Astrocyte (in vitro differentiated cells and primary cell): ENCODE measurements at places on chromosomes 11 and 22.

- peak; percentile 50 for DNase-seq
Measured at GRCh38 chr11:11841723-11842420, at the start of gene USP47. TSS of gene USP47 (plus strand) at chr11:11841972. CDS start at chr11:11842186, 214 bp downstream.

- peak; percentile 58 for DNase-seq
Measured at GRCh38 chr22:38012604-38013072, 28.3 kb upstream of the SOX10 start.

- DNase-seq, result peak; percentile 64
Measured at GRCh38 chr22:21797444-21798221, 62.0 kb upstream of the YPEL1 start.

DNA sequence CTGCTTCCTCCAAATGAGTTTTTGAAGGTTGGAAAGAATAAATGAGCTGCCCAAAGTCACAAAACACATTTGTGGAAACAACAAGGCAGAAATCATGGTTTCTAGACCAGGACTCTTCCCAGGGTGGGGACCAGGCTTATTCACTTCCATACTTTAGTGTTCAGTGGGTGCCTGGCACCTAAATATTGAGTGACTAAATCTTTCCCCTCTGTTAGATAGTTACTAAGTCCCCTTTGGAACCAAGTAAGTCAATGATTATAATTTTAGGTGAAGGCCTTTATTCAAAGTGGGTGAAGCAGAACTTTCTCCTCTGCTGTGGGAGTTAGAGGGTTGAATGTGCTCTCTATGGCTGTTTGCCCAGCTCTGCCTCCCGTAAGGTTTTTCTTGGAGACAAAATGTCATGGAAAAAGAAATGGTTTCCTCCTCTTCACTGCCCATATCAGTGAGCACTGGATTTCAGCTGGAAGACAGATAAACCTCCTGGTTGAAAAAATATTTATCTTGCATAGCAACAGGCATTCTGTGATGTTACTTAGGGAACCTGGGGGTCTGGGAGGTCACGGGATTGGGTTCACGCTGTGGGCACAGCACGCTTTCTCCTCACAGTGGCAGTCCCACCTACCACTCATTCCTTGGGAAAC, 117.8 kb downstream of the CCDC81 start:
- no peak for DNase-seq

DNA sequence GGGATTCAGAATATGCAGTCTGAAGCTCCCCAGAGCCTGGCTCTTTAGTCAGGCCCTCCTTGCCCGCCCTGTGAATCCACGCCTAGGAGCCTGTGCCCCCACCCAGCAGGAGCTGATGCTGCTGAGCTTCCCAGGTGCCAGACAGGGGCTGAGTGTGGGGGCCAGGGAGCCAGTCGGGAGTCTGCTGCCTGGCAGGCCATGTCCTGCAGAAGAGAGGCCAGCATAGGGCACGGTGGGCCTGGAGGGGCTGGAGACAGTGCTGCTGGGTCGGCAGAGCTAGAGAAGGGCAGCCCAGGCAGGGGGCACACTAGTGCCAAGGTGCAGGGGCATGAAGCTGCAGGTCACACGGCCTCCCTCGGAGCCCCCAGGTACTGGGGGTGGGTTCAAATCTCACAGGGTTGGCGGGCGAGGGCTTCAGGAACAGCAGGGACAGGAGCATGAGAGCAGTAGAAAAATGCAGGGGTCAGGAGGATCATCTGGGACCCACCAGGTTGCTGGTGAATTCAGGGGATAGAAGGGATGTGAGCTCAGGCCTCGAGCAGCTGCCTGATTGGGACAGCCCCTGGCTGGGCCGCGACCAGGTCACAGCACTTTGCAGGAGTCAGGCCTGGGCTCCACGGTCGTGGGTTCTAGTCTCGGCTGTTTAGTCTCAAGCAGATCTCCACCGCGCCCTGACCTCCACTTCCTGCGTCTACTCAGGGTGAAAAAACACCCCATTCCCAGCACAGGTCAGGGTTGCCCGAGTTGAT, 4.1 kb upstream of the SEPTIN5 start:
- no peak for DNase-seq

GRCh38 chr11:34976496-34977088, 60.2 kb downstream of the PDHX start:
- peak; percentile 51 for DNase-seq

- peak; percentile 23 for DNase-seq
Measured at GRCh38 chr11:69915151-69915500, 95.9 kb upstream of the FGF3 start.

DNA sequence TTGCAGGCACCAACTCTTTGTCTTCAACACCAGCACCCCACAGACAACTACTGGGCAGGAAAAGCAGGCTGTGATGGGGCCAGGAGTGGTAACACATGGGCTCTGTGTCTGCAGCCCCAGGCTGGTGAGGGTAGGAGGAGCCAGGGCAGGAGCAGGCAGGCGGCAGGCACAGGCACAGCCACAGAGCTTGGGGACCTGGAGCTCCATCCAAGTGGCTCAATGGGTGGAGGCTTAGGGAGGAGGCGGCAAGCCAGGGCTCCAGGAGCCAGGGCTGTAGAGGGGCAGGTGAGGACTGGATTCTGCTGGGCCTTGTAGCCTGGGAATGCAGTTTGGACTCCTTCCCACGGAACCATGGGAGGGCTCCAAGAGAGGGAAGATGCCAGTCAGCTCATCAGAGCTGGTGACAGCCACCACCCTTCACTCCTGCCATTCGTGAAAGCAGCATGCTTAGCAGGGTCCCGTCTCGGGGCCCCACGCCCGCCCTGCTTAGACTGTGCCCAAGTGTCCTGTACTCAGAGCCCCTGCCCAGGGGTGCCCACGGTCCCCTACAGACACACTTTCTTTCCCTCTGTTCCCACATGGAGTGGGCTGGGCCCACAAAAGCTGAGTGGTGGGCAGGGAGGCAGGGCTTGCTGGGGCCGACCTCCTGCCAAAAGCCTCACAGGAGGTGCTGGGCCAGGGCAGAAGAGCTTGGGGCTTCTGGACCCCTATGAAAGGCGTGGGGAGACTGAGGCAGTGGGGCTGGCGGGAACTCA, 12.4 kb downstream of the TTC38 start:
- no peak for DNase-seq

GRCh38 chr11:122344215-122344614, 228.2 kb upstream of the BLID start:
- peak; percentile 99 for DNase-seq

DNA sequence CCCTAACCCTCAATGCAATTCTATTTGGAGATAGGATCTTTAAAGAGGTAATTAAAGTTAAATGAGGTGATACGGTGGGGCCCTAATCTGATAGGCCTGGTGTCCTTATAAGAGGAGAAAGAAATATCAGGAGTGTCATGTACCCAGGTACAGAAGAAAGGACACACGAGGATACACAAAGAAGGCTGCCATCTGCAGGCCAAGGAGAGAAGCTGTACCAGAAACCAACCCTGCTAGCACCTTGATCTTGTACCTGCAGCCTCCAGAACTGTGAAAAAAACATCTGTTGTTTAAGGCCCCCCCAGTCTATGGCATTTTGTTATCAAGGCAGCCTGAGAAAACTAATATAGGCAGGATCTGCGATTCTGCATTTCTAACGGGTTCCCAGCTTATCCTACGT, 44.2 kb downstream of the FBXO7 start:
- no peak for DNase-seq

DNA sequence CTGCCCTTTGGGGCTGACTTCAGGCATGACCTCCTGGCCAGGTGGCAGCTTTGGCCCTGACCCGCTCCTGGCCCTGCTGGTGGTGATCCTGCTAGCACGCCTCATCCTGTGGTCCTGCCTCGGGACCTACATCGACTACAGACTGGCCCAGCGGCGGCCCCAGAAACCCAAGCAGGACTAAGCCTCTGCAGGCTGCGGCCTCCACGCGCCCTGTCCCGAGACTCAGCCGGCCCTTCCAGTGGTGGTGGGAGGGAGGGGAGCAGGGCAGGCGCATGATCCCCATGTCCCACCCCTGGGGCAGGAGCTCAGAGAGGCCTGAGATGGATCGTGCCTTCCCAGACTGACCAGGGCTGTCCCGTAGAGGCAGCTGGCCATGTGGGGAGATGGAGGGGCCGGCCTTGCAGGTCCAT, 2.1 kb downstream of the SMIM38 start:
- DNase-seq, result no peak

DNA sequence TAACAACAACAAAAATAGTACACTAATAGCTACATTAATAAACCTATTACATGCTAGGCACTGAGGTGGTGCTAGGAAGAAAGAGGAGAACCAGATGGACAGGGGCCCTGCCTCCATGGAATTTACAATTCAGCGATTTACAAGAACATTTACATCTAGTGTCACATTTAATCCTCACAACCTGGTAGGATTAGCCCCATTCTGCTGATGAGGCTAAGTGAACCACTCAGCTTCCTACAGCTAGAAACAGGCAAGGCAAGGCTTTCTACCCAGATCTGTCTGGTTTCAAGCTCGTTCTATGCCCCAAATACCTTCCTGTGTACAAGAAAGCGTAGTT, 368.4 kb downstream of the BUD13 start:
- no peak for DNase-seq

DNA sequence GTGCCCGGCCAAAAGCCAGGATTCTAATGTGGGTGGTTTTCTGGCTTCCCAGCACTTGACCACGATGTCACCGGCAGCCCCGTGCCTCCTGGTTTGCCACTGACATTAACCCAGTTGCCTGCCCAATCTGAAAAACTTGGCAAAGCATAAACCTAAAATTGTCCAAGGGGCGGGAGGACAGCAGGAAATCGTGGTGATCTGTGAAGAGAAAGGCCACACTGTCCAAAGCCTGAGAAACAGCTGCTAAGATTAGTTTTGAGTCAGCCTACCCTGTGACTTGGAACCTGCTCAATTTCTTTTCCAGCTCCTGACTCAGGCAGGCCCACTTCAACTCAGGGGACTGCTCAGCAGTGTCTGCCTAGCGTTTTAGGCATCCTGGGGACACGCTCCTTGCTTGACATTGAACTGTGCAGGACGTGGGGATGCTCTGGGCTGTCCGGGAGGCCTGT, 8.2 kb upstream of the F2 start:
- DNase-seq, result peak; percentile 97

- peak; percentile 84 for DNase-seq
Measured at GRCh38 chr11:35579557-35580396, 38.5 kb upstream of the FJX1 start.

DNA sequence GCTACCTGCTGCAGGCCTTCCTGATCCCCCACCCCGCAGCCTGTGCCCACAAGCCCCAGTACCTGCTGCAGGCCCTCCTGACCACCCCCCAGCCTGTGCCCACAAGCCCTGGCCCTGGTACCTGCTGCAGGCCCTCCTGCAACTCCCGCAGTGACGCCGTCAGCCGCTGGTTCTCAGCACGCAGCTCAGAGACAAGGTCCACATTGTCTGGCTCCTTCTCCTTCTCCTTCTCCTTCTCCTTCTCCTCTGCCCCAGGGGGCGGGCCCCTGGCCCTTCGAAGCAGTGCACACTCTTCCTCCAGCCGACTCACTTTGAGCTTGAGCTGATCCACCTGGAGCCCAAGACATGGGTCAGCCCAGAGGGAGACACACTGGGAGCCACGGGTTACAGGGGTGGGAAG, 9.1 kb downstream of the CARD10 start:
- DNase-seq, result no peak

DNA sequence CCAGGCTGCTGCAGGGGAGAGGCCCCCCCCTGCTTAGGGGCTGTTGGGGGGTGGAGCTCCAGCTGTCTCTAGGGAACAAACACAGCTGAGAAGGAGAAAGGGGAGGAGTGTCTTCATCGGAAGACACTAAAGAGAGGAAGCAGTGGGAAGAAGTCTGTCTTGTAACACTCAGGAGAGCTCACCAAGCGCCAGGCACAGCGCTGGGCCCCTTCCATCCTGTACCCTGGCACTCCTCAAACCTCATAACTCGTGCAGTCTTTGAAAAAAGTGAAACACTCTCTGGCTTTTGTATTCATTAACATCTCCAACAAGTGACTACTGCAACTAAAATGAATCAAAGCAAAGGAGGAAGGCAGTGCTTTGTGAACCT, 67.4 kb upstream of the PRDM11 start:
- DNase-seq, result no peak

GRCh38 chr22:36277482-36278291, 24.8 kb downstream of the APOL1 start:
- DNase-seq, result peak; percentile 35

DNA sequence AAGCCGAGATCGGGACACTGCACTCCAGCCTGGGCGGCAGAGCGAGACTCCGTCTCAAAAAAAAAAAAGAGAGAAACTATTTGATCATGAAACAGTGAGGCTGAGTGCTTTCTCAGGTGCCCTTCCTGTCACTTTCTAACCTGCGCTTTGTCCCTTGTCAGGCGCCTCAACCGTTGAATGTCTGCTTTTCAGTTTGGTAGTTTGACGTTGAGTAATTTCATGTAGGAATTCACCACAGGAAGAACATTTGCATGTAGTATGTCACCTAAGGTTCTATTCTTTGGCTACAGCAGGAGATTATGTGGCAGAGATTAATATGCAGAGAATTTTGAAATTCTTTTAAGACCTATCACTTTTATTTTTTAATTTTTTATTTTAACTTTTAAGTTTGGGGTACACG, 57.2 kb downstream of the PPFIA1 start:
- DNase-seq, result no peak
